Cerebellar nuclear complex (tissue), 1 donor: ENCODE measurements at places on chromosomes 4 and X.

DNA sequence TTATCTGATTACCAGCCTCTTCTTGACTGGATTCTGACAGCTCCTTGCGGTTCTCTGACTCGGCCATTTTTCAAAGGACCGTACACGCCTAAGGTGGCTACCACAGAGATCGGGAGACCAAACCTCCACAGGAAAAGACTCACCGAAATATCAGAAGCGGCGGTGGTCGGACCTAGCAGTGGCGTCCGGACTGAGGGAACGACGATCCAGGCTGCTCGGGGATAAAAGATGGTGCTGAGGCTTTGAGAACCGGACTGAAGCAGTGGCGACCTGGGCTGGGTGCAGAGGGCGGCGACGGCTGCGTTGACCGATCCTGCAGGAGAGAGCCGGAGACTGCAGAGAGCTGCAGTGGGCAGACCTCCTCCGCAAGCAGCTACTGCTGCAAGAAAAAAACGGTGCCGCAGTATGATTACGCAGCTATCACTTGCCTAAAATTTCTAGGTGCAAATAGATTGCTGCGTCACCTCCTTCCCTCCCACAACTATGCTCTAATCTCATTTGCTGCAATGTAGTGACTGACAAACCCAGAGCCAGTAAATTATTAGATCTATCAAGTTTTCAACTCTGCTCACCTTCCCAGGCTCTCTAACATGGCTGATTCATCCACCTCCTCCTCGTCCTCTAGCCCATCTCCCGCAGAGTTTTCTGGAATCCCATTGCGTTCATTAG is at the start of gene NAP1L2:
NAP1L2 (minus strand) TSS at position 426 of the 669 bp plus-strand sequence; CDS start at position 67, 359 bp downstream.
- peak; percentile 60 for DNase-seq

GRCh38 chr4:123396307-123397143 is at the start of gene SPRY1:
Gene SPRY1 (plus strand): TSS chr4:123396795. CDS start chr4:123401592, 4,797 bp downstream.
- DNase-seq: peak; percentile 15

DNA sequence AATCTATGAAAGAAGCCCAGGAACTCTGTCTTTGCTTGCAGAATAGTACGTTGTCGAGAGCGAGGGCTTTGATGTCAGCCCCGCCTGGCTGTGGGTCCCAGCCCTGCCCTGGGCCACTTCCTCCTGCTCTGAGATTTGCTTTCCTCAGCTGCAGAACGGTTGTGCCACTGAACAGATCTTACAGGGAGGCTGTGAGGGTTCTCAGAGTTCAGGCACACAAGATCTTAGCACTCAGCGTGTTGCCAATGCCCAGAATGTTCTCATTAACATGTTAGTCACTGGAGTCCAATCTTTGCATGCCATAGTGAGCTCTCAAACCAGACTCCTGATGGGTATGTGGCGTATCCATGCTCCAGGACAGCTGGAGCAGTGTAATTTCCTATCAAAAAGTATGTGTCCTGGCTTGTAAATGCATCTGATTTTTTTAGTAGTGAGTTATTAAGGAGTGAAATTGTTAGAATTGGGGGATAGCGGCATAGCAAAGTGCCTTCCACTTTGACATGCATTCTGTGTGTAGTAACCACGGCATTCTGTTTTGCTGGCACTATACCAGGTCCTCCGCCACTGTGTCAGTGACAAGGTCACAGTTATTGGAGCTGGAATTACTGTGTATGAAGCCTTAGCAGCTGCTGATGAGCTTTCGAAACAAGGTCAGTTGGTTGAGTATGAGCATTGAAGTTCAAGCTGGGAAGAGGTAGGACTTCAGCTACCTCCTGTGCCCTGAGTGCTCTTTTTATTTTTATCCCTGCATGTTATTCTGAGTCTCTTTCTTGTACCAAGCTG is 31.6 kb downstream of the TKTL1 start:
- DNase-seq: no peak

DNA sequence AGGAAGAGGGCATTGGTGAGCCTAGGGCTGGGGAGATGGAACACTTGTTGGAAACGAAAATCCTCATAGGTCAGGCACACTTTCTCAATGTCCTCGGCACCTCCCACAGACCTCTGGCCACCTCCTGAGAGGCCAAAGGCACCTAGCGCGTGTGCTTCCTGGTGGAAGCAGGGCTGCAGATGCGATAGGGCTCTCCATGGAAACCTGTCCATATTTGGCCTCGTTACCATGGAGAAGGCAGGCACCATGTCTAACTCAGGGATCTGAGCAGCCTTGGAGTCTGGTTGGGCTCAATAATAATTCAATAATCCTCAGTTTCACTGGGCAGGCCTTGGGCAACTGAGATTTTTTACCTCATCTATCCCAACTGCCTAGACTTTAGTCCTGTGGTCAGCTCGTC is 58.3 kb downstream of the RAI2 start:
- no peak for DNase-seq

DNA sequence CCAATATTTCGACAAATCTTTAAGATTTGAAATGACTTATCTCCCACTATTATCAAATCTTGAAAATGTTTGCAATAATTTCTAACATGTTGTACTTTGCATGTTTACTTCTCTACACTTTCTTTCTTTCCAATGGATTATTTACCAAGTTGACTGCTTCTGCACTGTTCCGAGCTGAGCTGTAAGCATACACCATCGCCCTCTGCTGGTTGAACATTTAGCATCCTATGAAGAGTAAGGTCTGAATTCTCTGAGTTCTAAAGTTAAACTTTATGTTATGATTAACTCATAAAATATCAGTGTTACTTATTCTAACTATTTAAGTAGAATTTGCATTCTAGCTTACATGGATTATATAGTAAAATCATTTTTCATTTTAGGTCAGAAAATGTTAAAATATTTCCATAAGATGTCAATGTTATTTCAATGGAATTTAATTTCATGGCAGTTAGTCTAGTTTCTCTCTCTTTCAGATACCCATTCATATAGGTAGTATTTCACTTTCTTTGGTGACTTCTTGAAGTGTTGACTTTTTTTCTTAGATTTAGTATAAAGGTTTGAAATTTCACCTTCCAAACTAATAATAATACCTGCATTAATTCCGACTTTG is 137.4 kb downstream of the DKK2 start:
- no peak for DNase-seq

DNA sequence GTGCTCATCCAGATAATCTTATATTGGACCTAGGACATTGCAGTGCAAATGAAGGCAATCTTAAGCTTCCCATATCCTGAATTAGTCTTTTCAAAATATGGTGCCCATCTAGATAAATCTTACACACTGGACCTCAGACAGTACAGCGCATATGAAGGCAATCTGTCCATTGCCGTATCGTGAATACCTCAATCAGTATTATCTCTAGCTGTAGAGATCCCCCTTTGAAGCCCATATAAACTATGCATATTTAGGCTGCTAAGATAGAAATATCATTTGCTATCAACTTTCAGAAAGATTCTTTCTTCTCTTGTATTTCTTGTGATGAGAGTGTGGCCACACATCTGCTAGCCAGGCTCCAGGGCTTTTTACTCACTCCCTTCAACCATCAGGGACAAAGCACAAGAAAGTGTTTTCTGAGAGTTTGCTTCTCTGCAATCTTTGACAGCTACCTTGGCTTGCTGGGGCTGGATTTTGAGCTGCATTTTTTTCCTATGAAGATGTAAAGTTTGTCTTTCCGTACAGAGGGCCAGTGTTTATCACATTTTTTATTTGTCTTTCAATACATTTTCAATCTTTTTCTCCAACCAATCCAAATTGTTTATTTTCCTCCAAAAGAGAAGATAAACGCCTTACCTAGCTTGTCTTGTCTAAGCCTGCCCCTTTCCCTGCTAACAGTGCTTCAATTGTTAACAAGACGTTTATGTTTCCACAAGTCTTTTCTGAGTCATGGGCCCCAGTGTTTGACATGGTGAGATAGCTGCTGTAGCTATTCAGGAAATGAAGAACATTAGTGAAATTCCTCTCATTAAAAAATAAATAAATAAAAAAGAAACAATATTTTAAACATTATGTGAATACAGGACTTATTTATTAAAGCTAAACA is 57.6 kb upstream of the FAT1 start:
- DNase-seq: no peak

- no peak for DNase-seq
These were observed 781.5 kb upstream of the EPHA5 start for GRCh38 chr4:66451741-66452140.

DNA sequence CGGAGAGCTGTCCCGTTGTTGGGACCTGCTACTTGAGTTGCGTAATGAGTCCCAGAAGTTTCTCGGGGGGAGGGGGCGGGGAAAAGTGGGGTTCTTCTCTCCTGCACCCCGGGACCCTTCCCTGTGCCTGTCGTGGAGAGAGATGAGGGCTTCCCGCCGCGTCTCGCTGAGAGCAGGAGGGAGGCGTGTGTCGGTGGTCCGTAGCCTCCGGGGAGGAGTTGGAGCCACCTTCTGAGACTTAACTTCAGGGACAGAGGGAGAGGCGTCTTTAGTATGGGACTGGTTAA is 698 bp downstream of the AFF1 start:
- no peak for DNase-seq

DNA sequence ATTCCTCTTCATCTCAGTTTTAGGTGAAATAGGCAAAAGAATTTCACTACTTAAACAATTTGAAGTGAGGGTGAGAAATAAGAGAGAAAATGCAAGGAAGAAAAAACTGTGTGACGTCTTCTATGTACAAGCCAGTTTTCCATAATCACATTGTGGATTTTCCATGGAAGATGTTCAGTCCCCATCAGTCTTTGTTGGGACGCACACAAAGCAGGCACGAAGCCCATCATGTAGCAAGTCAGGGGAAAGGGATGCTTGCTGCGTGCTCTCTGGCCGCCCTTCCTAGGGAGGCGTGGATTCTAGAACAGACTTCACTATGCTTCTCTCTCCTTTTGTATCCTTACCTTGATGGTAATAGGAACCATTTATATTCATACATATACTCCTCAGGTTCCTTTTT is 54.7 kb downstream of the RBPJ start:
- no peak for DNase-seq

- no peak for DNase-seq
These were observed 62.0 kb downstream of the APOOL start for GRCh38 chrX:85065512-85066198.

DNA sequence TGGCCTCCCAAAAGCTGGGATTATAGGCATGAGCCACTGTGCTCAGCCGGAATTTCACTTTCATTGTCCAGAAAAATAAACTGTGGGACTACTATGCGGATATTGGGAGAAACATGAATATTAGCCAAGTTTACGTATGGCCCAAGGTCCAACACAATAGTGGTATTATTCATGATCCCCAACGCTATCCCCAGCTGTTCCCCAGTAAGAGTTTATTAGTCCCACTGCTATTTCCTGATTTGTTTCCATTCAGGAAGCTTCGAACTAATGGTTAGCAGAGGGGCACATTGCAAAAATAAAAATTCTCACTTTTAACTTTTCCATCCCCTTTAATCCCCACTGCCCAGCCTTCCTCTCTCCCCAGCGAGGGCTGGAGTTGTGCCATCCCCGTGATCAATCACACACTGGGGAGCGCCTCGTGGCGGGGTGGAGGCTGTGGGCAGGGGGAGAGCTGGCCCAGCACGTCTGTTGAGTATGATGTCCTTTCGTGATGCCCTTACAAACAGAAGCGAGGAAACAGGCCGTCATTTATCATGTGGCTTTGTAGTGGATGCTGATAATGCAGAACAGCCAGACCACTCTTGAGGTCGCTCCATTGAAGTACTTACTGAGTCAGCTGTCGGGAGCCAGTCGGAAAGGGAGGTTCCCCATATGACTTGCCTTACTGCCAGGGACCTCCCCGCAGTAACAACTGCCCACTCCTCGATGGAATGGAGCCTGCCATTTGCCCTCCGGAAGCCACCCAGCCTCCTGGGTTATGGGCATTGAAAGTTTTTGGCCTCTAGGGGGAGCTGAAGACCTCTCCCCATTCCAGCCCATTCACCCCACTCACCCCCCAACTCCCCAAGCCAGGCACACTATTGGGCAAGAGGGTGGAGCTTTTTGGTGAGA is 117.0 kb downstream of the KDR start:
- no peak for DNase-seq

GRCh38 chr4:152052451-152053057 is 291.7 kb upstream of the GATB start:
- DNase-seq: no peak

GRCh38 chr4:113539408-113539807 is 222.1 kb downstream of the CAMK2D start:
- no peak for DNase-seq

- no peak for DNase-seq
These were observed 33.1 kb downstream of the ERVMER34-1 start for GRCh38 chr4:52718123-52718522.

DNA sequence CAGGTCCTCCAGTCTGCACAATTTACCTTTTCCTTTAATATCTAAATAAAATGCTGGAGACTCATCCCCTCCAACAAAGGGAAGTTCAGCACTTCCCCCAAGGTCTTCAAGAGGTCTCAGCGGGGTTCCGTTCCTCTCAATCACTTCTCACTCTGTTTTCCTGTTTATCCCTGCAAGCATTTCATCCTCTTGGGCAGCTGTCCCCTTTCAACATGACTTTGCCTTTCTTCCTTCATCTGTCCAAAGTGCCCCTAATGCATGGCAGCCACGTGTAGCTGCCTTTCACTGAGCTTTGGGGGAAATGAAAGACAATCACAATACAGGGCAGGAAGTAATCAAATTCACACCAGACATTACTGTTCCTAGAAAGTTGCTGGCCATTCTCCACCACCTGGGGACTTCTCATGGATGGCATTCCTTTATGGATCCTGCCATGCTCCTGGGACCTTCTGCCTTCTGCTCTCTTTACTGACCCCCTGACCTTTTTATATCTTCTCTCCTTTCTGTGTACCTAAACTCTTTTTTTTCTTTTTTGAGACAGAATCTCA is 79.7 kb upstream of the USP9X start:
- DNase-seq: no peak

DNA sequence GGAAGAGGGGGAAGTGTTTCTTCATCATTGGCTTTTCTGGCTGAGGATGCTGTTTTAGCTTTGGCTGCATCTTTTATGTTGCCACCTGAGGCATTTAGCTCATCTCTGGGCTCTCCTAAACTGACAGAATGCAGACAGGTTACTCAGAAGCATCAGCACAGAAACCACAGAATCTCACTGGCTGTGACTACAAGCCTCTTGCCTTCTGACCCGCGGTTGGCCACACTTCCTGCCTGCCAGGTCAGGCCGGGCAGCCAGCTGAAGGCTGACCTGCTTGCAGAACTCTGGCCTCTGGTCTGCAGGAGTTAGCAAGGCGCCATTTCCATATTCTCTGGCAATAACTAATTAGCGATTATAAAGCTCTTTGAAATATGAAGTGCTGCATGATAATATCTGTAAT is 366.5 kb downstream of the MID1IP1 start:
- no peak for DNase-seq

DNA sequence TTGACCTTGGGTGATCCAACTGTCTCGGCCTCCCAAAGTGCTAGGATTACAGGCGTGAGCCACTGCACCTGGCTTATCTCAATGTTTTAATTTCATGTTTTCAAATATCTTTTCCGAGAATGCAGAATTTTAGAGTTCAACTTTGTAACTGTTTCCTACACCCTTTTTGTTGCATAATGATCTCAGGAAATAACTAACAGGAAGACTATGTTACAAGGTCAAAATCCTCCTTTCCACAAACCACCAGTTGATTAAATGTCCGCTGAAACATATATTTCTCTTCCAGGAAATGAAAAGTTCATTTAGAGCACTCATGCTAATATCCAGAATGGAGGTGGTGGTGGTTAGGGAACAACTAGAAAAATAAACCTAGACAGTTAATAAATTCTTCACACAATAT is 377.8 kb downstream of the PPP4R3C start:
- DNase-seq: no peak

GRCh38 chr4:177393236-177393635 is 49.0 kb downstream of the AGA start:
- DNase-seq: no peak

- DNase-seq: no peak
These were observed 51.9 kb upstream of the TAPT1 start for GRCh38 chr4:16278178-16278577.

- no peak for DNase-seq
These were observed 24.9 kb upstream of the MAN2B2 start for GRCh38 chr4:6549890-6550620.

GRCh38 chrX:148229801-148230303 is 248.7 kb downstream of the FMR1NB start:
- no peak for DNase-seq
